ENCODE measurements at places on chromosomes 2 and 18.

DNA sequence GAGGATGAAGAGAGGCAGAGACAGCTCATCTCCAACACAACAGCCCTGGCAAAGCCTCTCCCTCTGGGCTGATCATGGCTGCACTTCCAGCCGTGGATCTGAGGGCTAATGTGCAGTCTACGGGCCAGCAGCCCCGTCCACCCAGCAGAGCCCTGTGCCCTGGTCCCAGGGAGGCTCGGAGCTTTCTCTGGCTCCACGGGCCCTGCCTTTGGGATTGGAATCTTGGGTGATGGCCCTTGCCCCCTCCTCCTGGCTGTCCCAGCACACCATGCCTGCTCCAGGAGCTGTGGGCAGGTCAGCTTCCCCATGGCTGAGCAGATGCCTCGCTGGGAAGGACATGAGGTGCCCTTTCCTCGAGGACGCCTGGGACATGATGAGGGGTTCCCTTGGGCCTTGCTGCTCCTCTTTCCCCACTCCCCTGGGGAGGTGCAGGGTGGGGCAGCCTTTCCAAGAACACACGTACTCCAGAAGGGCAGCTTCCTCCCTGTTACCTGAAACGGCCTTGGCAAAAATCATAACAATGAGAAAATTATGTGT lies 66.9 kb downstream of the C18orf63 start:
- no peak for DNase-seq

GRCh38 chr2:68441179-68441993 lies 25.7 kb downstream of the FBXO48 start:
- peak; percentile 82 for DNase-seq

DNA sequence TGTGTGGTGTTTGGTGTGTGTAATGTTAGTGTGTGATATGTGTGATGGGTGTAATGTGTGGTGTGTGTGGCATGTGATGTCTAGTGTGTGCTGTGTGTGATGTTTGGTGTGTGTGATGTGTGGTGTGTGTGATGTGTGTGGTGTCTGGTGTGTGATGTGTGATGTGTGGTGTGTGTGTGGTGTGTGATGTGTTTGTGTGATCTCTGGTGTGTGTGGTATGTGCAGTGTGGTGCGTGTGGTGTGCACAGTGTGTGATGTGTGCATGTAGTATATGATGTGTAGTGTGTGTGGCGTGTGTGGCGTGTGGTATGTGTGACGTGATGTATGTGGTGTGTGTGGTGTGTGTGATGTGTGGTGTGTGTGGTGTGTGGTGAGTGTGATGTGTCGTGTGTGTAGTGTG lies 150.3 kb downstream of the TMEM18 start:
- DNase-seq: no peak

- DNase-seq: peak; percentile 56
These were observed 228.5 kb downstream of the GLI2 start for GRCh38 chr2:120963997-120964705.

DNA sequence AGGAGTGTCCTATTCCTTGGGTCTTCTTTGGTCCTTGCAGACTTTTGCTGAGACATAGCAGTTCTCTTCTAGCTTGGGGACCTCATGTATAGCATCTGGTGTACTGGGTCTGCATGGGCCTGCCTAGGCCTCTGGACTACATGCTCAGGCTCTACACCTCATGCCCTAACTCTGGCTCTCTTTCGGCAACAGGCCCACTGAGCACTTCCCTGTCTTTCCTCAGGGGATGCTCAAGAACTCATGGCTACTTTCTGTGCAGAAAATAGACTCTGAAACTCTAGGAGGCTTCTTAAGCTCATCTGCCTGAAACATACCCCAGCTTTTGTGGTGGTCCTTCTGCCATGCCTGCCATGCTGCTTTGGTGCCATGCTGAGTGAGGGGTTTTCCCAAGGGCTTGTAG lies 21.5 kb upstream of the CPS1 start:
- DNase-seq: no peak

- DNase-seq: no peak
These were observed 27.4 kb downstream of the SERTAD2 start for GRCh38 chr2:64626146-64626809.

Measured in fibroblast of skin of right biceps (primary cell).